Renal pelvis (tissue), 12 donors: ENCODE measurements at places on chromosomes 5 and 9.

GRCh38 chr9:92807757-92808725 is 43.4 kb upstream of the BICD2 start:
- no peak for DNase-seq

- no peak for DNase-seq
Observed at GRCh38 chr5:149324641-149325040, 20.7 kb upstream of the GRPEL2 start.

- DNase-seq = no peak
Observed at GRCh38 chr5:1961304-1961946, 78.7 kb upstream of the IRX4 start.

GRCh38 chr5:133990396-133990795 is 14.4 kb downstream of the VDAC1 start:
- no peak for DNase-seq

DNA sequence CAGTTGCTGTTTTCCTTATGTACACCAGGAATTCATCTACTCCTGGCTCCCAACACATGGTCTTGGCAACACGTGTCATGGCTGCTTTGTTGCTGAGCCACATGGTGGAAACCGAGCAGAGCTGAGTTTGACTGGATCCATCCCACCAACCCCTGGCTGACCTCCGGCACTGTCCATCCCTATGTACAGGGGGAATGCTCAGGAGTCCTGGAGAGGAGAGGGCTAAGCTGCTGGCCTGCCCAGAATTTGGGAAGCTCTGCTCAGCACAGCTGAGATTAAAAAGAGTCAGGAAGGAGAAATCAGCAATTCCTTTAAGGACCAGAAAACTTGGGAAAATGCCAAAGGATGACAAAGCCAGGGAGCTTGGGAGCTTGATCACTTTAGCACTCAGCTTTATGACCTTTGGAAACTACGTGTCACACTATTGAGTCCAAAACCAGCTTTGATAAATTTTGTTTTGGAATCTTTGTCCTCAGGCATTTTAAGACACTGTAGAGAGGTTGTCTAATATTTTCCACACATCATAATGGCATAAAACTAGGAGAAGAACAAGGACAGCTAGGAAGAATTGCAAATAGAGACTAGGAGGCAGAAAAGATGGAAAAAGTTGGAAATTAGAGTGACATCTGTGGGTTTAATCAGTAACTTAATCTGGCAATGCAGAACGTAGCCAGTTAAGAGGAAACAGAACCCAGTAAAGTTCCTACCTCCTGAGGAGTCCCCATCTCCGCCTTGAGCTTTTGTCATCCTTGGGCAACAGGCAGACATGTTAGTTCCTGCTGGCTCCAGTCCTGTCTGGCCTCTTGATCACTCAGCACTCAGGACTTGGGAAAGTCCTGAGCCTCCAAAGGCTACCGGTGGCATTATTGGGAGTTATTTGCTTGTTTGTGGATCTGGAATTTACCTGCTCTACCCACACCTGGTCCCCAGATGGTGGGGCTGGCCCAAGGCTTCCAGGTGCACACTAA is 62.5 kb upstream of the PLPP1 start:
- DNase-seq = no peak

- no peak for DNase-seq
Observed at GRCh38 chr5:116544531-116545241, 29.9 kb downstream of the SEMA6A start.

- no peak for DNase-seq
Observed at GRCh38 chr9:36191290-36191645, 547 bp downstream of the CLTA start.

- DNase-seq = no peak
Observed at GRCh38 chr9:87840134-87840533, 42.5 kb upstream of the SPATA31E1 start.

- no peak for DNase-seq
Observed at GRCh38 chr5:172858990-172859811, 25.1 kb downstream of the ERGIC1 start.

GRCh38 chr5:77139001-77139400 is 51.9 kb upstream of the ZBED3 start:
- DNase-seq = peak; percentile 59

- DNase-seq = no peak
Observed at GRCh38 chr5:135631391-135631790, 52.6 kb upstream of the CXCL14 start.

DNA sequence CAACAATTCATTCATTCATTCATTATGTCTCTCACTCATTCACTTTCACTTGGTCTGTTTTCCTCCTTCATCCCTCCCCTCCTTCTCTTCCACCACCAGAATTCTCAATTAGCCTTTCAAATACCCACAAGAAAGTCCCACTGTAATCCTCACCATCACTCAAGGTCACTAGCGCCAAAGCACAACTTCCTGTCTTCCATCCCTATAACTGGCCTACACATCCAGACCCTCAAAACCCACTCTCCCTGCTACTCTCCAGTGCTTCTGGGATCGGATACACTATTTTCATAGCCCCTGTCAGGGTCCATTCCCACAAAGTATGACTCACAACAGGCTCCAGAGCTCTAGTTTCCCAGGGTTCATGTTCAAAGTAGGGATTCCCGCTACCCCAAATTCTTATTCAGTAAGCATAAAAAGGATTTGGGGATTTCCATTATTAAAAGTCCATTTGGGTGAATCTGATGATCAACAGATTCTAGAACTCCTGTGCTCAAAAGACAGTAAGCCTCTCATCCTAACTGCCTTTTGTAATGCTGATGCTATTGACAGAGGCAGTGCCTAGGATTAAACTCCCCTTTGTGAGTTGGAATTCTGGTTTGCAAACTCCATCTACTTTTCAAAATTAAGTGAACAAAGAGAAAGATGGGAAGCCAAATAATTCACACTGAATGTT is 250.9 kb downstream of the SEMA5A start:
- DNase-seq = no peak

- peak; percentile 9 for DNase-seq
Observed at GRCh38 chr5:153122403-153122802, 368.1 kb upstream of the GRIA1 start.

GRCh38 chr5:154373729-154374179 is 72.0 kb upstream of the SAP30L start:
- DNase-seq = no peak

GRCh38 chr5:133667217-133667616 is 54.9 kb upstream of the FSTL4 start:
- no peak for DNase-seq

- DNase-seq = no peak
Observed at GRCh38 chr9:17137566-17137965, 2.7 kb downstream of the CNTLN start.

DNA sequence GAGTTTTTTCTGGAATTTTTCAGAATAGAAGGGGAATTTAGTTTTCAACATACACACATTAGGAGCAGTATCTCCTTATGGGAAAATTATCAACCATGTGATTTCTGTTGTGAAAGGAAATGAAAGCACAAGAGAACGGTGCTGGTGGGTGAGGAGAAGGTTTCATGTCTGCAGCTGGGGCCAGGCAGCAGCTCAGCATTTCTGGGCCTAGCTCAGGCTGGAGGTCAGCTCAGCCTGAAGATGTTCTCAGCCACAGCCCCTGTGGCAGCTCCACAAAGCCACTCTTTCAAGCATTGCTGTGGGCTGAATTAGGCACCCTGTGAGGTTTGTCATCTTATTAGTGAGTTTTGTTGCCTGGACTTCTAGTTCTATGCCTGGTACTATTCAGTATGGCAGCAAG is 90.3 kb downstream of the DIRAS2 start:
- DNase-seq = no peak

DNA sequence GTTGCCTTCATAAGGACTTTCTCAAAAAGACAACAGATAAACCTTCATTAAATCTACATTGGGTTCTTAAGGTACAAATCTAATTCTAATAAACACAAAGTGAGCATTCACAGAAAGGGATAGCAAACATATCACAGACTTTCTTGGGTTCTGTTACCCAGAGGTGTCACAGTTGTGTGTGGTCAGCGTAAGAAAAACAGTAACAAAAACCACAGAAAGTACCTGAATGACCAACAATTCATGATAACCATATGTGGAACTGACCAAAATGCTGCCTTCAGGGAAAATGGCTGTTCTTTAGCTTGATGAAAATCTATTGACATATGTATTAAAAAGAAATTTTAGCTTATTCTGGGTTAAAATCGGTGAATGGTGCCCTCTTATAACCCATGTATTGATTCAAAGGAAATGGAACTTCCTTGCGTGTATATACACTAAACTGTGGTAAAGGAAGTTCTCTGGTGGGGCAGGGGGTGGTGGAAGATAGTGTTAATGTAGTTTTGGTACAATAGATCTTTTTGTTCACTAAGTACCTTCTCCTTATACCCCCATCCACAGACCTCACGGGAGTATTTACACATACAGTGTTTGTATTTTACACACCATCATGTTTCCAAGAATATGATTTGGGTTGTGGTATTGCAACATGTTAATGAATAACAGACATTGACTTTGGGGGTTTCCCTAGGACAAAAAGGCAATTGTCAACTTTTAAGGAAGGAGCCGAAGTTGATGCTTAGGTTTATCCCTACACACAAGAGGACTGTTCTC is 152.5 kb downstream of the APBA1 start:
- no peak for DNase-seq

- DNase-seq = no peak
Observed at GRCh38 chr5:104189031-104189430, 626.4 kb upstream of the NUDT12 start.

GRCh38 chr5:146589028-146589345 is 73.0 kb upstream of the GPR151 start:
- no peak for DNase-seq

- DNase-seq = no peak
Observed at GRCh38 chr5:160833806-160834205, 18.2 kb downstream of the ATP10B start.

DNA sequence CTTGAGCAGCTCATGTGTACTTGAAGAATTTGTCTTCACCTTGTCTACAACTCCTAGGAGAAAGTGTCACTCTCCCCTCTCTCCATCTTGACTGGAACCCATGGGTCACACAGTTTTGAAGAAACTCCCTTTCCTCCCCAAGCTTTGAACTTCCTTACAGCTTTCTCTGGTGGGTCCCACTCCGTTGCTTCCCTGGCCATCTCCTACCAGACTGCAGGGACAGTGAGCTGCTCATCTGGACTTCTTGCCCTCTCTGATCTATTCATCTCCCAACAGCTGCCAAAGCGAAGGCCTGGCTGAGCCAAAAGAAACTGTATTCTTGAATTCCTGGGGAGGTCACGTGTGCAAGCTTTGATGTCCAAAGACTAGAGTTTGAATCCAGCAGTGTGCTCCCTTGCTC is 22.7 kb upstream of the CXCL14 start:
- DNase-seq = no peak

DNA sequence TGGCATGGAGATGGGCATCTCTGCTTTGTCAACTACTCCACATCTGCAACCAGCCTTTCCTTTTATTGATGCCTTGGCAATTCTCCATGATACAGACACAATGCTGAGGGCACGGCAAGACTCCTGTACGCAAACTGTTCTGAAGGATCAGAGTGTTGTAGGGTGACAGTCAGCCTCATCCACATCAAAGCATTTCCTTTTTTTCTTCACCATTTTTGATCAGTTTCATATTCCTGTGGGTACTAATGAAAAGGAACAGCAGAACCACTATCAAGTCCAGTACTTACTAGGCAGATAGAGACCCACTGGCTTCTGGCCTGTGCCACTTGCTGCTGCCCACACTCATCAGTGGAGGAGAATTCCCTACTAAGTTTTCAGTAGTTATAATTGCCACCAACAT is 181.6 kb downstream of the PALM2AKAP2 start:
- DNase-seq = no peak
